ENCODE measurements at places on chromosomes 13 and 19. TPM values are rescaled to one million over a fixed set of nuclear protein-coding genes. Genes with fewer than 3 reads are reported as not detected.

The KEAP1 gene
- total RNA-seq, result 80.1 TPM

The PDX1 gene
- total RNA-seq, result not detected

The ICAM4 gene
- total RNA-seq, result not detected

The SLAIN1 gene
- not detected for total RNA-seq

The PRR20D gene
- total RNA-seq, result not detected

The C1QTNF9B gene
- total RNA-seq, result not detected

The B3GLCT gene
- total RNA-seq, result 10.3 TPM

The FKBP8 gene
- 253 TPM for total RNA-seq

The SYCN gene
- total RNA-seq, result not detected

The NKPD1 gene
- total RNA-seq, result 0.18 TPM

The ZFP82 gene
- total RNA-seq, result 8.9 TPM

The PSG7 gene
- not detected for total RNA-seq

The ZFR2 gene
- not detected for total RNA-seq

The NOTCH3 gene
- total RNA-seq, result 200 TPM

The MAB21L1 gene
- total RNA-seq, result 9.0 TPM

The NLRP9 gene
- not detected for total RNA-seq

The EPS8L1 gene
- total RNA-seq, result 4.5 TPM

The FXYD1 gene
- total RNA-seq, result not detected

The MAP4K1 gene
- total RNA-seq, result 3.1 TPM

The KLHL1 gene
- not detected for total RNA-seq

The LAIR1 gene
- total RNA-seq, result not detected

The KRTDAP gene
- total RNA-seq, result not detected

The POU2F2 gene
- total RNA-seq, result 1.0 TPM

The WDR83 gene
- total RNA-seq, result 11.4 TPM

The FCER2 gene
- not detected for total RNA-seq

The SELENOV gene
- not detected for total RNA-seq

The SIGLEC9 gene
- not detected for total RNA-seq

The SLC17A7 gene
- total RNA-seq, result 0.34 TPM

The MYADM gene
- 165 TPM for total RNA-seq

The XAB2 gene
- total RNA-seq, result 40.9 TPM

The CEACAM20 gene
- not detected for total RNA-seq
